ENCODE measurements at places on chromosomes 3 and 15.

- peak; percentile 79 for DNase-seq
Observed at GRCh38 chr3:67349551-67350174, 304.7 kb downstream of the SUCLG2 start.

GRCh38 chr15:44775953-44776352 lies 39.6 kb downstream of the TRIM69 start:
- DNase-seq, result no peak

- DNase-seq, result no peak
Observed at GRCh38 chr3:123256256-123256655, 54.5 kb downstream of the SEC22A start.

- no peak for DNase-seq
Observed at GRCh38 chr3:35666888-35667287, 27.6 kb downstream of the ARPP21 start.

DNA sequence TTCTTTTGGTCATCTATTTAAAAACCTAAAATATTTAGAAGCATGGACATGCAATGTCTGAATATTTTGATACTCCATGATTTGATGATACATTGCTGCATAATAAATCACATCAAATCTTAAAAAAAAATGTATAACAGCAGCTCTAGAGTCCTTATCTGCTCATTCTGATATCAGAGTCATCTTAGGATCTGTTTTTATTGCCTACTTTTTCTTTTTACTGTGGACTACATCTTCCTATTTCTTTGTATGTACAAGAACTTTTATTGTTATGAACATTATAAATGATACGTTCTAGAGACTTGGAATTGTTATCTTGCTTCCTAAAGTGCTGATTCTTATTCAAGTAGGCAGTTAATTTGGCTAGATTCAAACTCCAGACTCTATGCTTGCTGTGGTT lies 72.7 kb downstream of the IQCH start:
- no peak for DNase-seq

- peak; percentile 16 for DNase-seq
Observed at GRCh38 chr15:51842852-51843737, 13.6 kb downstream of the TMOD3 start.

- DNase-seq, result peak; percentile 55
Observed at GRCh38 chr15:90001062-90001682, at the start of gene ZNF710. Gene ZNF710, plus strand, starts transcription at chr15:90001324. Its CDS starts 65,814 bp downstream, at chr15:90067138.

DNA sequence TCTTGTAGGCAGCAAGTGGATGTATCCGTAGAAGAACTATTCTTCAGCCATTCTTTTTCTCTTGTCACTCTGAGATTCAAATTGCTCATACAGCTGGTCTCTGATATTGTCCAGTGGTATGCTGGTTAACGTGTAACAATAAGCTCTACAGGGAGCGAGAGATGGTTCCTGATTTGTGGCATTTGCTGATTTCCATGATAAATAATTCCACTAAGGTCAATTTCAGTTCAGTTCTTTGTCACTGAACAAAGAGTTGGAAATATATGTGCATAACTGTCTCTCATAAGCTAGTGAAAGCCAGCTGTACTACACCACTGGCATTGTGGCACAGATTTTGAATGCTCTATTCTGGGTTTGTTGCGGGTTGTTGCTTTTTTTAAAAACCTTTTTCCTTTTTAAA lies 131.7 kb downstream of the MTHFS start:
- no peak for DNase-seq

GRCh38 chr15:79283252-79284048 lies 928 bp downstream of the ANKRD34C start:
- peak; percentile 5 for DNase-seq

DNA sequence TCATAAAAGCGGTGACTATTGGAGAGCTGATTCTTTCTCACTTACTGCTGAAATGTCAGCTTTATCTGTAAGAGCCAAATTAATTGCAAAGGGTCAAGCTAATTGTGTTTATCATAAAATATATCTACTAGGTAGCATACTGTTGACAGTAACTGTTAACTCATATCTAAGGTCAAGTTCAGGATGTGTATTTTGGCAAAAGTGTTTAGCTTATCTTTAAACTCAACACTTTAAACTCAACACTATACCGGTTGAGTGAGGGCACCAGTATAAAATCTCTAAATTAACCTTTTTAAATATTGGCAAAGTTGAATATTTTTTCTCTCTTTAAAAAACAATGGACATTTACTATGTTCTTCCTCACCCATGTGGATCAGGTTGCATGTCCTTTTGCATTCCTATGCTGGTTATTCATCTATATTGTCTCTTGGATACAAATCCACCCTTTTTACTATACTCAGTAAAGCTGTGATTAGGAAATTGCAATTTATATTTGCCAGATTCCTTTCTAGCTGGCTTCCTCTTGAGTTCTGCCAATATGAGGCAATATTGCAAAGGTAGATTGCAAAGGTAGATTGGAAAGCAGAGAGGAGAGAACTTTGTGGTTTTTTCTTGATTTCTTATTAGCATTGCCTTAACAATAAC lies 344.6 kb upstream of the DCBLD2 start:
- DNase-seq, result peak; percentile 28

- DNase-seq, result no peak
Observed at GRCh38 chr3:126258670-126259069, 78.3 kb upstream of the ALDH1L1 start.

DNA sequence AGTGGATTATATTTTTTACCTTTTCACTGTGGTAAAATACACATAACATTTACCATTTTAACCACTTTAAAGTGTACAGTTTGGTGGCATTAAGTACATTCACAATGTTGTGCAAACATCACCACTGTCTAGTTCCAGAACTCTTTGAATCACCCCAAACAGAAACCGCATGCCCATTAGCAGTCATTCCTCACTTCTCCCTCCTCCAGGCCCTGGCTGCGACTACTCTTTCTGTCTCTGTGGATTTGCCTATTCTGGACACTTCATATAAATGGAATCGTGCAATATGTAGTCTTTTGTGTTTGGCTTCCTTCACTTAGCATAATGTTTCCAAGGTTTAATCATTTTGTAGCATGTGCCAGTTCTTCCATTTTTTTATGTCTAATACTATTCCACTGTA lies 409.8 kb downstream of the NTRK3 start:
- no peak for DNase-seq

- no peak for DNase-seq
Observed at GRCh38 chr15:41827290-41827879, 507 bp upstream of the JMJD7 start.

DNA sequence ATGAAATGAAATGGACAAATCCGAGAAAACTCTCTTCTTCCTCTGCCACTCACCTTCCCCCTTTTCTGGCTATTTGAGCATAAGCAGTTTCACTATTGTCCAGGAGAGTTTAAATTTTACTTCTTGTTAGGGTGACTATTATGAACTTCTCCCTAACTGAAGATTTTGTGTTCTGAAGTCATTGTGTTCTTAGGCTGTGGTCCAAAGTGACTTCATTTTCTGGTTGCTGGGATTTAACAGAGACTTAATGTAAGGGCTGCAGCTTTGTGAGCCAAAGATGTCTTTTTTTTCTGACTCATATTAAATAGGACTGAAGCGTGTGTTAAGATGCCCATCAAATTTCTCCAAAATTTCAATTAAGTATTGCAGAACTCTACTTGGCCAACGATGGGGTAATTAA lies 46.5 kb upstream of the FSTL1 start:
- DNase-seq, result peak; percentile 84

- DNase-seq, result no peak
Observed at GRCh38 chr15:89893027-89893426, 767 bp downstream of the AP3S2 start.

- peak; percentile 72 for DNase-seq
Observed at GRCh38 chr15:92906563-92907081, 6.5 kb downstream of the CHD2 start.

GRCh38 chr15:58141894-58142293 lies 3.7 kb downstream of the AQP9 start:
- no peak for DNase-seq

DNA sequence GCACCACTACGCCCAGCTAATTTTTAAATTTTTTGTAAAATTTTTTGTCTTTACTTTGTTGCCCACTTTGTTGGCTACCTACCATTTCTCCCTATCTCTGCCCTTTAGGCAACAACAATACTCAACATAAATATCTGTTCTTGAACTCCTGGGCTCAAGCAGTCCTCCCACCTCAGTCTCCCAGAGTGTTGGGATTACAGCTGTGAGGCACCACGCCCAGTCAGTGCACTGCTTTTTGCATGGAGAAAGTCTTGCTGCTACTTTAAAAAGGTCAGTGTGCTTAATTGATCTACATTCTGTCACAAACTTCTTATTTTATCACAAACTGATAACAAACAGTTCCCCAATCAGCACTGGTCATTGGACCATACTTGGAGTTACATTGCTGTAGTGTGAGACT lies 8.0 kb downstream of the USP8 start:
- no peak for DNase-seq

GRCh38 chr15:71571641-71572040 lies 238.7 kb upstream of the NR2E3 start:
- DNase-seq, result no peak

DNA sequence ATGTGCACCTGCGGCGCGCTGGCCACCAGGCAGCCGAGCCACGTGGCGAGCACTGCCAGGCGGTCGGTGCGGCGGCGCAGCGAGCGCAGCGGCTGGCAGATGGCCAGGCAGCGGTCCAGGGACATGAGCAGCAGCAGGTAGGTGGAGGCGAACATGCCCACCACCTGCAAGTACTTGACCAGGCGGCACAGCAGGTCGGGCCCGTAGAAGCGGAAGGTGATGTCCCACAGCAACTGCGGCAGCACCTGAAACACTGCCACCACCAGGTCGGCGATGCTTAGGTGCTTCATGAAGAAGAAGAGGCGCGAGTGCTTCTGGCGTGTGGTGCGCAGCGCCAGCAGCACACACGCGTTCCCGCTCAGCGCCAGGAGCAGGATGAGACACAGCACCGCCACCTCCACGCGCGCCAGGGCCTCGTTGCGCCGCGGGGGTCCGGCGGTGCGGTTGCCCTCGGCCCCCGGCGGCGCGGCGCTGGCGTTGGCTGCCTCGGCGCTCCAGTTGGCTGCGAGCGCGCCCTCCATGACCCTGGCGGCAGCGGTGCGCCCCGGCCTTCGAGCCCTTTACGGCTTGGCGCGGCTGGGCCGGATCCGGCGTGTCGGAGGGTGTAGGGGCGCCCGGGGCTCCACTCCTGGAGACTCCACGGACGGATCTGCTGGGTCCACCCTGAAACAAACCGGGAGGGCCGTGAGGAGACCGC lies 1.6 kb downstream of the OXTR start:
- no peak for DNase-seq

- DNase-seq, result no peak
Observed at GRCh38 chr3:44795197-44795596, 33.6 kb downstream of the KIF15 start.

DNA sequence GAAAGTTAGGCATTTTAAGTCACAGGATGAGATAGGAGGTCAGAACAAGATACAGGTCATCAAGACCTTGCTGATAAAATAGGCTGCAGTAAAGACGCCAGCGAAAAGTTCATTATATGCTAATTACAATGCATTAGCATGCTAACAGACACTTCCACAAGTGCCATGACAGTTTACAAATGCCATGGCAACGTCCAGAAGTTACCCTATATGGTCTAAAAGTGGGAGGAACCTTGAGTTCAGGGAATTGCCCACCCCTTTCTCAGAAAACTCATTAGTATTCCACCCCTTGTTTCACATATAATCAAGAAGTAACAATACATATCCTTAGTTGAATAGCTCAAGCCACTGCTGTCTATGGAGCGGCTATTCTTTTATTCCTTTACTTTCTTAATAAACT lies 92.7 kb upstream of the PLXND1 start:
- DNase-seq, result no peak

- no peak for DNase-seq
Observed at GRCh38 chr15:28901587-28901980, 15.8 kb downstream of the APBA2 start.

DNA sequence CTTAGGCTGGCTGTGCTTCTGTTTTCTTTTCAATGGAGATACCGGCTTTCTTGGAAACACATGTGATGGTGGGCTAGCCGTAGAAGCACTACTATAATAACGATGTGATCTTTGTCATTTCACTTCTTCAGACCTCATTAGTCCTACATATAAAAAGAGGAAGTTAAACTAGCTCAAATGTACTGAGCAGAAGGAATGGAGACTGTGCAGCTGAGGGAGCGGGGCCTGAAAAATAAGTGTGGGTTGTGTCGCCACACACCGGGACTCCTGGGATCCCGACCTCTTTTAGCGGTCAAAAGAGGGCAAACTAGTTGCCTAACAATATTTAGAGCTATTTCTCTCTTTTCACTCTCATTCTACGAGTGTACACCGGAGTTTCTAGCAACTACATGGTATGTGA lies 1.0 kb upstream of the RNF7 start:
- no peak for DNase-seq

DNA sequence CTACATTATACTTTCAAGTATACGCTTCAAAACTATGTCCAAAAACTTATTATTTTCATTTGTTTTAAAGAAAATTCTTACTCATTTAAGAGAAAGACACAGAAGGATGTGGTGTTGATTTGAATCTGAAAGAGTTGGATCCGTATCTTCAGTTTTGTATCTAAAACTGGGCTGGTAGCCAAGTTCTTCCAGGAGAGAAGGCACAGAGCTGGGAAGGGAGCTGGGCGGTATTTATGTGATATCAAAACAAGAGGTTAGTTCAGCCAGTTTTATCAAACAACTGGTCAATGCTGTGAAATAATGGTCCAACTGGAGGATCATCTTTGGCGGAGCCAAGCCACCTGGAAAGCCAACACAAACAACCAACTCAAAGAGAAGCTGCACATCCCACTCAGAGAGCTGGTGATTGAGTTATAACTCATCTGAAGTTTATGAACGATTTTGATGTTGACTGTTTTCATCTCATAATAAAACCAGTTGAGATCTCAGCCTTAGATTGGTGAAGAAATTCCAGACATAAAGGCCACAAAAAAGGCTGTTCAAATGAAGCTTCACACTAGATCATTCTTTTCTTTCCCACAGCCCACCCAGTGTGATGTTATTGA lies 489.6 kb upstream of the RASGRP1 start:
- no peak for DNase-seq

DNA sequence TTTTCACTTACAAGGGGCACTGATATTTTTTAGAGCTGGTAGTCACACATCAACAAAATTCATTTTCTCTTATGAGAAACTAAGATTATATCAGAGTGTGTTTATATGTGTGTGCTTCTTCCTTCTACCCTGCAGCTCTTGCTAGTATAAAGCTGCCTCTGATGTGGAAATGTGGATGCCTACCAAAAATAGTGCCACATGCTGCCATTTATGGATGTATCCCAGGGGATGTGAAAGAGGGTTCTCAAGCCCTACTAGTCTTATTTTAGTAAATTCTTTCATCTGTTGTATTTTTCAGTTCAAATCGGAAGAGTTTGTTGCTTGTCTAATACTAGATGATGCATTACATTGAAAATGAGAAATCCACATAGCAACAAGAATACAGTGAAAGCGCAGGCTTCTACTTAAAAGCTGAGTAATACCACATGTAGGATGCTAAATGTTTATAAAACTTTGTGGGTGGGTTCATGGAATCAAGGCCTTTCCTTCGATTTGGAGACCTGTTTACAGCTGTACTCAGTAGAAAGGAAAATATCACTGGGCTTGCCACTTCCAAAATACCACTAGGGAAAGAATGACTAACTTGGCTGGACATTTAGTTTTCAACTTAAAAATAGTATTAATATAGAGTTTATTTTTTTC lies 399.2 kb downstream of the EPHA3 start:
- DNase-seq, result no peak

Measured in kidney glomerular epithelial cell (primary cell).